Ascending aorta (tissue), 2 donors: ENCODE measurements at places on chromosomes 3 and 15.
A peak's percentile ranks its signal among the peaks of the same experiment; 100 is the strongest.

DNA sequence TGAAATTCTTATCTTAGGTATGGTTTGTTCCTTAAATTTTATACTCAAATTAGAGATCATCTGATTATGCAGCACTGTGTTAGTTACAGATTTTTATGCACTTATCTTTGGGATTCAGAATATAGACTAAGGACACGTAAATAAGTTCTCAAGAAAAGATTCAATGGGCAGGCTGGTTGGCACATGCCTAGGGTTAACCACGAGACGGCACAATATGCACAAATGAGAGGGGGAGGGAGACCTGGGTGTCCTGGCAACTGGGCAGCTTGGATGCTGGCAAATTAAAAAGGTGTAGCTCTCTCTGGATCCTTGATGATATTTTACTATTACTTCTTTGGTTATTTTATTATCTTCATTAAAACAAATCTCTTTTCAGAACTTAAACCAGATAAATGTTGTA lies 672 bp downstream of the AADAC start:
- DNase-seq, result no peak

GRCh38 chr3:124249038-124249437 lies 257.1 kb upstream of the ROPN1 start:
- no peak for DNase-seq

- DNase-seq, result no peak
Measured at GRCh38 chr15:44584162-44584749, 47.3 kb downstream of the EIF3J start.

- DNase-seq, result no peak
Measured at GRCh38 chr3:194184801-194185200, 48.9 kb downstream of the HES1 start.

DNA sequence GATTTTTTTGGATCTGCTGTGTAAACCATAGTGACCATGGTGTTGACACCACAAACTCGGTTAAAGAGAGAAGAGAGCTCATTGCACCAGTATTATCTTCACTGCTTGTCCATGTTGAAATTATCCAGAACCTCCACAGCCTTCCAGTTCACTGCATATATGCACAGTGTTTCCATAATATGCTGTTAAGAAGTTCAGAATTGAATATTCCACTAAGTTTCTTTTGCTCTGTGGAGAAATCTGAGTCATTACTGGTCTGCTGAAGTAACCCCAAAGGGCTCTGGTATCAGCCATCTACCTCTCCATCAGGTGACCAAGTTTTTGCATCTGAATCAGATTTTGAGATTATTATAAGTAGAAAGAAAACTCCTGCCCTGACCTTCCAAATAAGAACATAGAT lies 143.5 kb downstream of the LRRC3B start:
- DNase-seq, result no peak

- DNase-seq, result peak; percentile 73
Measured at GRCh38 chr15:69718916-69719315, 266.3 kb downstream of the RPLP1 start.
